ENCODE measurements at places on chromosomes 6 and 20.

DNA sequence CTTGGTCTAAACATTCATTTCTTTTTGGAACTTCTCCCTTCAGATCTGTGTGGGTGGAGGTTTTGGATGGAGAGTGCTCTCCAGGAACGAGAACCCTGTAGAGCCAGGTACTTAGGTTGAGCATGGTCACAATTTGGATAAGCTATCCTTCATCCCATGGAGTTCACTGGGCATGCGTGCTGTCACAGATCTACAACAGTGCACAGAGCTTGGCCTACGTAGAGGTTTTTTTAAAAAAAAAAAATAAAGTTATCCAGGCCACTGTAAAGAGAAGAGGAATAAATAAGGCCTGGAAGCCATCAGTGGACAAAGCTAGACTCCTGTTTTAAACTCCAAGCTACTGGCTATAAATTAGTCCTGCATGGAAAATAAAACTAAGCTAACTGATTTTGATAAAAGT is 165.6 kb downstream of the SLC24A3 start:
- no peak for DNase-seq

DNA sequence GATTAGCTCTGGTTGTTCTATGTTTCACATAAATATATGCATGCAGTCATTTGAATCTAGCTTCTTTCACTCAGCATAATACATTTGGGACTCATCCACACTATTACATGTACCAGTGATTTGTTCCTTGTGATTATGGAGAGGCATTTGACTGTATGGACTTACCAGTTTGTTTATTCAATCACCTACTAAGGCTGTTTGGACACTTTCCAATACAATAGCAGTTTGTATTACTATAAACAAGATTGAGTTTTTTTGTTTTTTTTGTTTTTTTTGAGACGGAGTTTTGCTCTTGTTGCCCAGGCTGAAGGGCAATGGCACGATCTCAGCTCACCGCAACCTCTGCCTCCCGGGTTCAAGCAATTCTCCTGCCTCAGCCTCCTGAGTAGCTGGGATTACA is 109.8 kb upstream of the DST start:
- peak; percentile 56 for DNase-seq

GRCh38 chr20:44367746-44368145 is 12.2 kb downstream of the HNF4A start:
- no peak for DNase-seq

DNA sequence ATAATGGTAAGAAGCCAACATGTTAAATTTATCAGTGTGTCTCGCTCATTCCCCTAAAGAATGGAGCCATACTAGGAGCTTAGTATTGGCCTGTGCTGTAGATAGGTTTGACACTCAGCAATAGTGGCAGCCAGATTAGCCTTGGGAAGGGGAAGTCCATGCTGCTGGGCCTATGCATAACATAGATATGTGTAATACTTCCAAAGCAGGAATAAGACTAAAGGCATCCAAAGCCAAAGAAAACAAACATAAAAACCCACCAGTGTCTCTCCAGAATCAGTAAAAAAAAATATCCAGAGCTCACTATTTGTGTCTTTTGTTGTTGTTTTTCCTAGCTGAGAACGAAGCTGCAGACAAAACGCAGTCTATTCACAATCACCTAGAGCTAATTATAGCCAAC is 104.2 kb upstream of the STXBP5 start:
- no peak for DNase-seq

GRCh38 chr6:506508-506907 is 115.0 kb downstream of the IRF4 start:
- no peak for DNase-seq

- no peak for DNase-seq
Observed at GRCh38 chr6:44650495-44650894, 263.0 kb downstream of the CDC5L start.

DNA sequence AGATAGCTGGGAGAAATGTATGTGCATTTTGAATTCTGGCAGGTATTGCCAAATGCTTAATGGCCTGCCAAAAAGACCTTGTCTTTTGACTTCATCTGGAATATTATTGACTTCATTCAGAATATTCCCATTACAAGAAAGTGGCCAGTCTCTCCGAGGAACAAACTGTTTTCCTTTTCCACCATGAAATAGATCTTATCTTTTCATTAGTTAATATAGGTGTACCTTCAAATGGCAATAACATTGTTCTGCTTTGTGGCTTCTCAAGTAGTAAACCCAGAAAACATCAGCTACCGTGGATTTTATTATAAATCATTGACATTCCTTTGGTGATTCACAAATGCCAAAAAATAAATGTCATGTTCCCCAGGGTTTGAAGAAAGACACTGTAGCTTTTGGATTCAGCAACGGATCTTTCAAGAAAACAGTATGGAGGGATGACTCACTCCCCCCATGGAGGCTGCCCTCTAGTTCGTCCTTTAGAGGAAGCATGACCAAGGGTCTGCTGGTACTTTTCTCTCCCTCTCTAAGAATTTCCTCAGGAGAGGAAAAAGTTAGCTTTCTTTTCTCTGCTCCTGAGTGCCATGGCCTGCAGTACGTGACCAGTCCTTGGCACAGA is 1.1 kb upstream of the RNF182 start:
- DNase-seq, result no peak

GRCh38 chr20:36277546-36277945 is 28.6 kb upstream of the DLGAP4 start:
- no peak for DNase-seq

DNA sequence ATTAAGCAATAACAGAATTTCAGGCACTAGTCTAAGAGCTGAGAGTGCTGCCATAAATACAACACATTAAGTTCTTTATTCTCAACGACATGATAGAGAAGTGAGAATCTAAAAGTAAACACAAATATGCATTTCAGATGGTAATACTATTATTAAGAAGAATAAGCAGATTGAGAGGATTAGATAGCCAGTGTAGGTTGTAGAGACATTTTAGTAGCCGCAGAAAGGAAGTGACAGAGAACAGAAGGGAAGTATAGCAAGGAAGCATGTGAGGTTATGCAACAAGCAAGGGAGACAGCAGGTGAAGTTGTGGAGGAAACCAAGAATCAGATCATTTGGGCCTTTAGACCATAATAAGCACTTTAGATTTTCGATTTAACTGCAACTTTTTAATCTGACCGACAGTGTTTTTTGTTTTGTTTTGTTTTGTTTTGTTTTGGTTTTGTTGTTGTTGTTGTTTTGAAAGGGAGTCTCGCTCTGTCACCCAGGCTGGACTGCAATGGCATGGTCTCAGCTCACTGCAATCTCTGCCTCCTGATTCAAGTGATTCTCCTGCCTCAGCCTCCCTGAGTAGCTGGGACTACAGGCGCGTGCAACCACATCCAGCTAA is 737.0 kb upstream of the ADGRB3 start:
- DNase-seq, result no peak

GRCh38 chr6:41462033-41462432 is 84.1 kb upstream of the FOXP4 start:
- DNase-seq, result no peak

GRCh38 chr6:8123236-8123635 is 20.9 kb upstream of the EEF1E1 start:
- DNase-seq, result no peak

DNA sequence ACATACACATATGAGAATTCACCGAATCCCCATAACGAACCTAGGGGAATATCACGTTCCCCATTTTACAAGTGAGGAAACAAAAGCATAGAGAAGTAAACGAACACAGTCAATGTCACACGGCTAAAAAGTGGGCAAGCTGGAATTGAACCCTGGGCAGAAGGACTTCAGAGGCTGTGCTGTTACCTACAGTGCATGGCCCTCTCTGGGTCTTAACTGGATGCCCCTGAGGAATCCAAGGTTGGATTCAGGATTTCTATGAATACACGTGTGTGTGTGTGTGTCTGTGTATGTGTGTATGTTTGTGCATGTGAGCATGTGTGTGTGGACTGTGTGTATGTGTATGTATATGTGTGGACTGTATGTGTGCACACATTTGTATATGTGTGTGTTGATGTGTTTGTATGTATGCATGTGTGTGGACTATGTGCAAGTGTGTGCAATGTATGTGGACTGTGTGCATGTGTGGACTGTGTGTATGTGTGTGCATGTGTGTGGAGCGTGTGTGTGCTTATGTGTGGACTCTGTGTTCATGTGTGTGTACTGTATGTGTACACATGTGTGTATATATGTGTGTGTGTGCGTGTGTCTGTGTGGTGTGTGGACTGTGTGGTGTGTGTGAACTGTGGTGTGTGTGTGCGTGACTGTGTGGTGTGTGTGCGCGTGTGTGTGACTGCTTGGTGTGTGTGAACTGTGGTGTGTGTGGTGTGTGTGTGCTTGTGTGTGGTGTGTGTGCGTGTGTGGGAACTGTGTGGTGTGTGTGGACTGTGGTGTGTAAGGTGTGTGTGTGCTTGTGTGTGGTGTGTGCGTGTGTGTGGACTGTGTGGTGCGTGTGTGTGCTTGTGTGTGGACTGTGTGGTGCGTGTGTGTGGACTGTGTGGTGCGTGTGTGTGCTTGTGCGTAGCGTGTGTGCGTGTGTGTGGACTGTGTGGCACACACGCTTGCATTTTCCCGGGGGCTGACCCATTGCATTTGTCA is 49.0 kb downstream of the HNF4A start:
- no peak for DNase-seq

GRCh38 chr6:31898383-31899011 is 999 bp upstream of the EHMT2 start:
- peak; percentile 65 for DNase-seq

DNA sequence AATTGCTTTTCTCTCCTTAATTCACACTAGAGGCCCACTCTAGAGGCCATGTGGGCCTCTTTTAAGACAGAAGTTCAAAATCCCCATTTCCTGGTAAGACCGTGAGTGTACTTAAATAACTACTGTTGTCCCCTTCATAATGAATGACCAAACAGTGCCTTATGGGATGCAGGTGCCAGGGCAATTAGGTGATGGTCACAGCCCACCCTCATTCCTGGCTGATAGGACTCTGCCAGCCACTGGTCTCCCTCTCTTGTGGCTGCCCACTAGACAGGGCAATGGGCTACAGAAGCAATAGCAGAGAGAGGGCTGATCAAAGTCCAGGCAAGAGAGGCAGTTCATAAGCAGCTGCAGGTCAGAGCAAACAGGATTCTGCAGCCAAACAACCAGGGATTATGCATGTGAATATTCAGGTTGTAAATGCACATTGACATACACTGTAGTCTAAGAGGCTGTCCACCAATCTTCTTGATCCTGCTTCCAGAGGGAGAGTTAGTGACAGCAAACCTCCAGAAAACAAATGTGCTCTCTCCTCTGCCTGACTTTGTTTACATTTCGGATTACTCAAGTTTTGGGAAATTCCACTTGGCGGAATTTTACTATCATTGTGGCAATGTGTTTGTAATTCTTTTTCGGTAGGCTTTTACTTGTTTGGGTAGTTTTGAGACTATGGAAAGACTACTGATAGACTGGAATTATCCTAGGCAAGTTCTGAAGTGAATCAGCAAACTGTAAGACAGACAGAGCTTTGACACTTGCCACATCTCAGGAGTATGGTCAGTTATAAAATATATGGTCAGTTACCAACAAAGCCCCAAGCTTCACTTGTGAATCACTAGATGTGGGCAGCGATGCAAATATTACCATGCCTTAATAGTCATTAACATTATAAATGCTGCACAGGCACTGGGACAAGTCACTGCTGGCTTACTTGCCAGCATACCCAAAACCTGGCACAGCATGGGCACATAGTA is 12.8 kb downstream of the PTPRK start:
- DNase-seq, result no peak

DNA sequence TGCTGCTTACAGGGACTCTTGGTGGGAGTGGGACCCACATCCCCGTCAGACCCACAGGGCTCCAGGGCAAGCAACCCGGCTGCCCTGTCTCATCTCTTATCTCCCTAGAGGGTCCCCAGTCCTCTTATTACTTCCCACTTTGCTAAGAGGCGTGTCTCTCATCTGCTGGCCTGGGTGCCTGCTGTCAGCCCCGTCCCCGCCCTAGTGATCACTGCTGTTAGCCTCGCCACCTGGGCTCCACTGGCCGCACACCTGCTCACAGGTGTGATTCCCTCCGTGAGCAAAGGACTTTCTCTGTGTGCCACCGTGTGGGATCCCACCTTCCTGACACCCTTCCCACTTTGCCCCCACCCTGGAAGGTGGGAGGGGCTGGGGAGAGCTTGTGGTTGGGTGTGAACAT is 57.6 kb downstream of the TCP11 start:
- no peak for DNase-seq

- DNase-seq, result no peak
Observed at GRCh38 chr6:35754452-35755277, 17.8 kb downstream of the ARMC12 start.

DNA sequence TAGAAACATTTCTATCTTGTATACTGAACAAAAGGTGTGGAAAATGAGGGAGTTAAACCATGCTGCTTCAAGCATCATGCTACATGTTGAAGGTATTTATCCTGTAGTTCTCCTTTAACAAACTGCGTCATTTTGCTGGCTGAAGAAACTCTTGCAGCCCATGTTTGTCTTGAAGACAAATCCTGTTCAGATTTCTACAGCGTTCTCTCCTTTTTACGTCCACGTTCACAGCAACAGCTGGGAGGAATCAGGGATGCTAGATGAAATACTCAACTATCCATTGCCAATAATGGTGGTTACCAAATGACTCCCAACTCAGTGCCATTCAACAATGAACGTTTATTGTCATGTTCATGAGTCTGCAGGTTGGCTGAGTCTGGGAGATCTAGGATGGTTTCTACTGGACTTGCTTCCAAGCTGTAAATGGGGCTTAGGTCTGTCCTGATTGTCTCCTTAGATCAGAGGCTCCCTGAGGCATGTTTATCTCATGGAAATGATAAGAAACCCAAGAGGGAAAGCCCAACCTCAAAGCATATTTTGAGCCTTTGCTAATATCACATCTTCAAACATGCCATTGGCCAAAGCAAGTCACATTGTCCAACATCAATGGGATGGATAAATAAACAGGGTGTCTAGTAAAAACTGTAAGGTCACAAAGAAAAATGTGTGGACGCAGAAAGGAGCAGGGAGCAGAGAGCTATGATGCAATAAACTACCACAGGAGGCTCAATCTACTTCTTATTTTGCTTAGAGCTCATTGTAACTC is 2.7 kb upstream of the PLCB1 start:
- no peak for DNase-seq

GRCh38 chr6:131250122-131250521 is 114.9 kb downstream of the AKAP7 start:
- peak; percentile 84 for DNase-seq

DNA sequence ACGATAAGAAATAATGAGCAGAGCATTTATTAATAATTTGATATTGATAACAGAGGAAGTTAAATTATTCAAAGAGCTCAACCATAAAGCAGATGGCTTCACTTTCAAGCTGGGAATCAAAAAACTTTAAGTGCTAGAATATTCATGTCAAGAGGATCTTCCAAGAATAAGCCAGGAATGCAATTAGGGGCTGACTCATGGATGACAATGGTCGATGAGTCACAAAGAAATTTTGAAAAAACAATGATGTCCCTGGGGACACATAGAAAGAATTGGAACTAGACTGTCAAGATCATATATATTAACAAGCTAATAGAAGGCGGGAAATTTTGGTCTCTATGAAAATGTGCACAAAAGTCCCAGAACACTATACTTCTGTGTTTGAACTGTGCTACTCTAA is 304.1 kb downstream of the LAMA2 start:
- no peak for DNase-seq

DNA sequence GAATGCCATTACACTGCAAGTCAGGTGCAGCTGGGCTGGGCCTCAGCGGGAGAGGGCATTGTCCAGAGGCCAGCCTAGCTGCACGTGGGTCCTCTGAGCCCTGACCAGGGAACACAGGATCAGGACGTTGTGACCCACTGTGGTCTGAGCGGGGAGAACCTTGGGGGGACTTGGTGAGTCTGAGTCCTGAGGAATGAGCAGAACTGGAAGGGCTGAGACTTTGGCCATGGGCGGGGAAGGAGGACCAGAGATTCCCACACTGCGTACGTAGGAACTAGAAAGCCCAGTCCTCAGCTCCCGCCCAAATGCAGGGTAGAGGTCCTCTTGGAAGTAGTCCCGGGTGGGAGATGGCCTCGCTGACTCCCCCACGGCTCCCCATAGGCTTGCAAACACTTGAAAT is 42.5 kb downstream of the GABRR2 start:
- DNase-seq, result no peak
